ENCODE measurements at places on chromosomes 3 and 15.

GRCh38 chr3:3699816-3700633 is 99.2 kb upstream of the LRRN1 start:
- DNase-seq, result no peak

GRCh38 chr3:136632625-136633081 is 119.5 kb downstream of the STAG1 start:
- DNase-seq, result no peak

DNA sequence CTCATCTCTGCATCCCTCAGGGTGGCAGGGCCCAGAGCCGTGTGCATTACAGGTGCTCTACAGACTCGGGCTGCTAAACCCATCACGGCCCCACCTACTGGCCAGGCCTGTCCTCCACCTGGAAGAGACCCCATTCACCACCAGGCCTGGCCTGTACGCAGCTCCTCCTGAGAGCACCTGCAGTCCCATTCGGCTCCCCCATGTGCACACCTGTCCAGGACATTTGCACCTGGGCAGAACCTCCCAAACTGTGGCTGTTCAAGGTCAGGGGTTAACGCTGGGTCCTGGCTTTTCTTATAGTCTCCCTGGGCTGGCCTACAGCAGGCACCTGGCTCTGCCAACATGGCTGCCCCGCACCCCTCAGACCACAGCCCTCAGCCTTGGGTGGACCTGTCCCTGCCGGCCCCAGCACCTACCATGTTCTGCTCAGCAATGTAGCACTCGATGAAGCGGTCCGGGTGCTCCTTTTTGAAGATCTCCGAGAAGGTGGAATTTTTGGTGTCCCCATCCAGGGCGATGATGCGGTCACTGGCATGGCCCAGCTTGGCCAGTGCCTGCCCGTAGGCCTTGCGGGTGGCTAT is 25.7 kb downstream of the TKT start:
- DNase-seq, result no peak

- DNase-seq, result no peak
These were observed 102.0 kb downstream of the TBC1D2B start for GRCh38 chr15:77975332-77976094.

DNA sequence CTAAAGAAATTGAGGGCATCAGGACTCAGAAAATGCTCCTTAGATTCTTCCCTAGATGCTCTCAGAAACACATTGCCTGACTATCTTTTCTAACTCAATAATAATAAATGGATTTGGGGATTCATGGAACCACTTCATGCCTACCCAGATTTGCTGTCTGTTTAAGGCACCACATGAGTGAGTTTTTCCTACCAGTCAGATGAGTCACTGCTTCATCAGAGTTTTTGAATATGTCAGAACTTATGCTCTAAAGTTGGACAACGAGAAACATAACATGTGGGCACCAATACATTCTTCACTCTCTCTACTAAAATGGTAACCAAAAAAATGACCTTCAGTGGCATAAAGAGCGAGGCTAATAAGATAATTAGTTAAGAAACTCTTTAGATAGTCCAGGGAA is 1135.1 kb downstream of the TUSC7 start:
- DNase-seq, result no peak

- DNase-seq, result no peak
These were observed 52.4 kb upstream of the FNDC3B start for GRCh38 chr3:171986757-171987518.
